ENCODE measurements at places on chromosomes 2 and 18. TPM values are rescaled to one million over a fixed set of nuclear protein-coding genes. Genes with fewer than 3 reads are reported as not detected.

DNA sequence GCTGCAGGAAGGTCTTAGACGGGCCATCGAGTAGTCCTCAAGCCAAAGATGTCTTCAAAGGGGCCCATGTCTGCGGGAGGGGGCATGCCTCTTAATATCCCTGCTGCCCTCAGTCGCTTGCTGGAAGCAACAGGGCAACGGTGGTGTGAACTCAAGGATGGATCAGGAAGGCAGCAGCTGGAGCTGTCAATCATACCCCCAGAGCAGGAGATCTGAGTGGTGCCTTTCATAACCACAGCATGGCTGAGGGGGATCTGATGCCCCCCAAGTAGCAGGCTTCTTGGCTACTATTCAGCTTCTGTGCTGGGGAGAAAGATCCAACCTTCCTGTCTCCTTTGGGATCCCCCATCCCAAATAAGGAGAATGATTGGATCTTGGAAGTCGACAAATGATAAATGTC lies 46.4 kb downstream of the INSIG2 start:
- DNase-seq, result no peak

- DNase-seq, result no peak
Measured at GRCh38 chr2:122182616-122183355, 427.3 kb downstream of the TSN start.

RUFY4 gene
- 0.18 TPM for total RNA-seq

DNA sequence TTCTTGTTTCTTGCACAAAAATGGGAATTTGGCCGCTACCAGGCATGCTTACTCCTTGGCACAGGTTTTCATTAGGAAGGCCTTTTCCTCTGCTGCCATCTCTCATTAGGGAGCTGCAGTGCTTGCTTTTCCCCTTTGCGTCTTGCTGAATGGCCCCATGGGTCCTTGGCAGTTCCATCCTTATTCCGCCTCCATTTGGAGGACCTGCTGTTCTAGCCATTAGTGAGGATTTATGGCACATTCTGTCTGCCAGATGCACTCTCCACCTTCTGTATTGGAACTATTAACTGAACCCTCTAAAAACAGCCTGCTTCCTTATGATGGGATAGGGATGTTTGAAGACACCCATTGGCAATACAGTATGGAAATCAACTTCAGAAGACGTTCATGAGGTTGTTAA lies 103.5 kb upstream of the NOSTRIN start:
- no peak for DNase-seq

ANO7 gene
- 0.53 TPM for total RNA-seq

GRCh38 chr2:26757873-26758789 lies 6.0 kb upstream of the SLC35F6 start:
- DNase-seq, result no peak

GRCh38 chr18:58886864-58887612 lies 22.4 kb downstream of the ZNF532 start:
- no peak for DNase-seq

- no peak for DNase-seq
Measured at GRCh38 chr18:21115519-21116411, 4.2 kb upstream of the ROCK1 start.

DNA sequence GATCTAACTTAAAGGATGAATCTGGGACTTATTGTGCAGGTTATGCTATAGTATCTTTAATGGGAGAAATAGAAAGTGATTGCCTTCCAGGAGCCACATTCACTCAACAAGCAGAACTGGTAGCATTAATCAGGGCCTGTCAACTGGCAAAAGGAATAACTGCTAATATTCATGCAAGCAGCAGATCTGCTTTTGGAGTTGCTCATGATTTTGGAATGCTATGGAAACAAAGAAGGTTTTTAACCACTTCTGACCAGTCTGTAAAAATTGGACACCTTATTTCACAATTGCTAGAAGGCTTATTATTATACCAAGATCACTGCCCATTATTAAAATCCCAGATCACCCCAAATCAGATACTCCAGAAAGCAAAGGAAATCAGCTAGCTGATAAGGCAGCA lies 200.4 kb downstream of the MREG start:
- DNase-seq, result no peak

TLX2 gene
- 0.28 TPM for total RNA-seq

CYRIA gene
- total RNA-seq, result 2.1 TPM

DNA sequence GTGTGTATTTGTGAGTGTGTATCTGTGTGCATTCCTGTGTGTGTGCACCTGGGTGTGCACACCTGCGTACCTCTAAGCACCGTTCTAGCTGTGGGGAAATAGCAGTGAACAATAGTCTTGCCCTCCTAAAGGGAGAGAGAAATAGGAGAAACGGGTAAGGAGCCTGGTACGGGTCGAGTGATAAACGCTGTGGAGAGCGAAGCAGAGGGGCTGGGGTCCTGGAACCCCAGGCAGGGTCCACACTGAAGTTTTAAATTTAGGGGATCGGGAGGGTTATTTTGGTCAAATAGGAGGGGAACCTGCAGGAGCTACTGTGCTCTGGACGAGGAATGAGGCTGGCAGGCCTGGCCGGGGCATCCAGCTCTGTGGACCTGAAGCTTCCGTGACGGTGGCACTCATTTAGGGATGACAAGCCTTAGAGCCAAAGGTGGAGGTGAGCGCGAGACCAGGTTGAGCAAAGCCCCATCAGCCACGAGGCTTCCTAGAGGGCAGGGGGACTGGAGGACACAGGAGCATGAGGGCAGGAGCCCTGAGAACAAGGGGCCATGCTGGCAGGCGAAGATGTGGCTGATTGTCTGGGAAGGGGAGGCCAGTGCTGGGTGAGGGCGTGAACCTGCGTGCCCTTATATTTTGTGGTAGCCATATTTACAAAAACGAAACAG lies 188.0 kb downstream of the RTP5 start:
- no peak for DNase-seq

GRCh38 chr2:236168110-236169080 lies at the start of gene GBX2:
Gene GBX2 (minus strand): TSS chr2:236168386. CDS start chr2:236167971, 415 bp downstream.
- no peak for DNase-seq

DNA sequence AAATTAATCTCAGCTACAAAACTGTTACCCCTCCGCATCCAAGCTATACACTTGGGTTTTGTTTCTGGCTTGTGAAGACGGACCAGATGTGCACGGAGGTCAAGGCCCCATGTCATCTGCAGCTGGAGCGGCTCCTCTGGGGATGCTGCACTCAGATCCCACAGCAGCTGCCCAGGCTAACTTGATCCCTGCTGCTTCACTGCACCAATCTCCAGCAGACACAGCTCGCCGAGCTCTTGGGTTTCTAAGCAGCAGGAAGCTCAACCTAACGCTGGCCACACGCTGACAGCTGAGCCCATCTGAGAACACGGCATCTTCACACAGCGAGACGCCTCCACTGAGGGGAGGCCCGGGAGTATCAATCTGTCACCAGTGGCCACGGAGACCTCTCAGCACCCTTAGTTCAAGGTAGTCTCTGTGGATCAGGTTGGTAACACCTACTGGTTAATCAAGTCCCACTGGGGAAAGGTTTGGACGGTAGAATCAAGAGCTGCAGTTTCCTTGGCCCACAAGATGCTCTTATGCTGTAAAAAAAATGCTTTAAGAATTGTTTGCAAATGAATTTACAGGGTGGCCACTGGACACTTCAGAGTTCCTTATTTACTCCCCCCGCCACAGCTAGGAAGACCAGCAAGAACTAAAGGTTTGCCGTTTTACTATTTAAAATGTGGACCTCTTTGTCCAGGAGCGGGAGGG lies 67.5 kb downstream of the EMILIN2 start:
- DNase-seq, result no peak

- no peak for DNase-seq
Measured at GRCh38 chr2:65381607-65382051, 50.8 kb downstream of the SPRED2 start.

ADI1 gene
- total RNA-seq, result 26.3 TPM

DNA sequence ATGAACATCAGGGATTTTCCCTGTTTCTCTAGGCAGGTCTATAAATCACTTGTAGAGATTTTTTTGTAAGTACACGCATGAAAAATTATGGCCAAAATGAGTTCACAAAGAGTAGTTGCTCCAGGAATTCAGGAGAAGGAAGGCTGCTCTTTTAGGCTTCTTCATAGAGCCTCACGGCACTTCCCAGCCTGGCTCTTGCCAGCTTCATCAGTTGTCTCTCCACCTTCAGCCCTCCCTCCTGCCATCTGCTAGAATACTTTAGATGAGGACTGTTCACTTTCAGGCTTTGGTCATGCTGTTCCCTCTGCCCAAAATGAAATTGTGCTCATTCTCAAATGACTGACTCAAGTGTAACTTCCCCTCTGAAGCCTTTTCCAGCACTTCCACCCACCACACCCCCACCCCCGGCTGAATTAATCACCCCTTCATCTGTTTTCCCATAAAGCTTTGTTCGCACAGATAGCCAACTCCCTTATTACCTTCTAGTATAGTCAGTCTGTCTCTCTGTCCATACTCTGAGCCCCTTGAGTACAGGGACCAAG lies 1.8 kb upstream of the ABCA12 start:
- no peak for DNase-seq

DNA sequence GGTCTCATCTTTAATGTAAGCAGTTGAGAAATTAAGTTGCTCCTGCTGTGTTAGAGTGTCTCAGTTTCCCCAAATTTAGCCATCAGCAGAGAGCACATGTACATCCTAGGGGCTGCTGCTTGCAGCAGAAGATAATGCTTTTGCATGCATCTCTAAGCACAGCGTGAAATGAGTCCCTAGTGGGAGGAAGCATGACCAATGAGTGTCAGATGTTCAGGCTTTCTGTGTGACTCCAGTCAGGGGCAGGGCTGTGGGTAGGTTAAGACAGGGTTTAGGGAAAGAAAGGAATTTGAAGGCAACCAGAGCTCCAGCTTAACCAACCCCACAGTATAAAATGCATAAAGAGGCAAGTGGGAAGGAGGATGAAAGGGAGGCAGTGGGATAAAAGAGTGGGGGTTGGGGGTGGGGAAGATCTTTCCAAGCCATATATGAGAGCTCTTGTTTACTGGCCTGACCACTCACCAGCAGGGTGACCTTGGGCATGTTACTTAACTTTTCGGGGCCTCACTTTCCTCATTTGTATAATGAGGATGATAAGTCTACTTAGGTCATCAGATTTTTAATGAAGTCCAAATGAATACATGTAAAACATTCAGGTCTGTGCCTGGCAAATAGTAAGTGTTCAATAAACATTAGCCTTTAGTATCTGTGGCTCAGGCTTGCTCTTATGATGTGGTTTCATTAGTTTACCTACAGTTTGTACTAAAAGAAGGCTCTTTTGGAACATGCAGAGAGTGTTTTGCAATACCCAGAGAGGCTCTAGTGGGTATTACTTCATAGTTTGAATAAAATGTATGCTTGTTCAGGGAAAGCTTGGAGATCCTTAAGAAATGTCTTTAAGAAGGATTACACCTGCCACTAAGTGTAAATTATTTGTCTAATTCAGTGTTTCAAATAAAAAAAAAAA lies 42.7 kb upstream of the PELI1 start:
- DNase-seq, result no peak

- DNase-seq, result no peak
Measured at GRCh38 chr2:196944570-196944969, 18.1 kb upstream of the PGAP1 start.

DNA sequence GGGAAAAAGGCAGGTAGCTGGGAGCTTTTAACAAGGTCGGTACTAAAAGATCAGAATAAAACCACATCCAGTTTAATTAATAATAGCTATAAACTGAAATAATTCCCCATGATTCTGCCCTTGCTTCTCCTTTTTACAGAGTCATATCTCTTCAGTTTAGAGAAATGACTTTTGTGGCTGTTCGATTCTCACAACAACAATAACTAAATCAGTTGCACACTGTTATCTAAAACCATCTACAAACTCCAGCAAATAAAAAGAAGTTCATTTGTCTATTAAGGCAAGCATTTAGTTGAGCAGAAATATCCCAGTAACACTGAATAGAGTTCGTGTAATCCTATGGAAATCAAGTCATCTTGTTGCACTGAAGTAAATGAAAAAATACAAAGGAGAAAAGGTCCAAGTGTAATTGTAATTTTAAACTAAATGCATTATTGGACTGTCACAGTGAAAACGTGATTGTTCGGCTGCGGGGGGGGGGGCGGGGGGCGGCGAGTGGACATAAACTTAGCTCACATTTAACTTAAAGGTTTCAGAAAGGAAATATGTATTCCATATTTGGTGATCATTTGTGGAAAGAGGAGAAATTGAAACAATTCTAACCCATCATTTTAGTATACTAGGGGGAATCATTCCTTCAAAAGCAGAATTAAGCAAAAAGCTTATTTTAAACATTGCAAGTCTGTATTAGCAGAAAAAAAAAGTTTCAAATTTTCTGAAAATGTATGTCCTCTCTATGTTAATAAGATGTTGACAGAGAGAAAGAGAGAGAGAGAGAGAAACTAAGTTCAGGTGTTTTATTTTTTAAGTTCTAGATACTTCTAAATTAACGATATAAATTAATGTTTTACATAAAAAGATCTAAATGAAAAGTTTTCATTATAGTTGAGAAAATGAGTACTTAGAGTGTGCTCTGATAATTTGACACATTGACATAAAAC lies 144.5 kb downstream of the MEIS1 start:
- no peak for DNase-seq

DNA sequence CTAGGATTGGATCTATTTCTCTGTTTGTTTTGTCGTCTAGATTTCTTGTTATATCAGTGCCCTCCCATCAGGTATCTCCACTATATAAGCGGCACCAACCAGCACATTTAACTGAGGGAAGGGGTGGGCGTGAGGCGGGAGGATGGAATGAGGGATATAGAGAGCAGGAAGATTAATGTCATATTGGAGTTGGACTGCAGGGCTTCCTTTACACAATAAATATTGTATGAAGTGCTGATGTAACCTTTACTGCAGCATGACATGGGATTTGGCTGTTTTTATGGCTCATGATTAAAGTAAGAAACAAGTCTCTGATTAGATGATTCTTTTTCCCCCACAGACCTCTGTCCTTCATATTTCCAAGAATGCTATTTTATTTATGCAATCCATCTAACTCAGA lies 54.8 kb downstream of the TMEM200C start:
- DNase-seq, result no peak

UGT1A10 gene
- not detected for total RNA-seq

GRCh38 chr2:217790681-217791392 lies 212.0 kb downstream of the TNS1 start:
- DNase-seq, result no peak

REG3A gene
- total RNA-seq, result 0.35 TPM

TET3 gene
- 32.2 TPM for total RNA-seq

EFEMP1 gene
- not detected for total RNA-seq

DNA sequence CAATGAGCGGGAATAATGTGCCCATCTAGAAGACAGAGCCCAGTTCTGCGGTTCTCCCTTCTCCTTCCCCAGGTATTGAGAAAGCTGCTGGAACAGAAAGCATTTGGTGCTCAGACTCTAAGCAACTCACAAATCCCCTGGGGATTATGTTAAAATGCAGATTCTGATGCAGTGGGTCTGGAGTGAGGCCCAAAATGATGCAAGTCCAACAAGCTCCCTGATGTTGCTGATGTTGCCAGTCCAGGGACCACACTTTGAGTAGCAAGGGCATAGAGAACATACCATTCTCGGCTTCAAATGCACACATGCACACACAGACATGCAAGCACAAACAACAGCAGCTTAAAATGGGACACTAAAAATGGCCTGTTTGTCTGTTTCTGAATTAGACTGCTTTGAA lies 274.8 kb upstream of the NCKAP5 start:
- DNase-seq, result no peak

STAT4 gene
- 79.5 TPM for total RNA-seq

ARHGEF4 gene
- 4.4 TPM for total RNA-seq

KCNG2 gene
- total RNA-seq, result not detected

BCL11A gene
- 5.6 TPM for total RNA-seq

- DNase-seq, result no peak
Measured at GRCh38 chr2:233846387-233847247, 7.7 kb downstream of the HJURP start.

EFR3B gene
- 0.09 TPM for total RNA-seq

- no peak for DNase-seq
Measured at GRCh38 chr18:59861963-59862819, 37.6 kb upstream of the PMAIP1 start.

Measured in T-cell (primary cell).